Kidney (tissue), 22 donors: ENCODE measurements at places on chromosomes 16 and 17. TPM values are rescaled to one million over a fixed set of nuclear protein-coding genes. Genes with fewer than 3 reads are reported as not detected.

The SOST gene
- 0.09 TPM for total RNA-seq

- DNase-seq = no peak
Observed at GRCh38 chr17:8080208-8080798, 7.2 kb downstream of the ALOX12B start.

DNA sequence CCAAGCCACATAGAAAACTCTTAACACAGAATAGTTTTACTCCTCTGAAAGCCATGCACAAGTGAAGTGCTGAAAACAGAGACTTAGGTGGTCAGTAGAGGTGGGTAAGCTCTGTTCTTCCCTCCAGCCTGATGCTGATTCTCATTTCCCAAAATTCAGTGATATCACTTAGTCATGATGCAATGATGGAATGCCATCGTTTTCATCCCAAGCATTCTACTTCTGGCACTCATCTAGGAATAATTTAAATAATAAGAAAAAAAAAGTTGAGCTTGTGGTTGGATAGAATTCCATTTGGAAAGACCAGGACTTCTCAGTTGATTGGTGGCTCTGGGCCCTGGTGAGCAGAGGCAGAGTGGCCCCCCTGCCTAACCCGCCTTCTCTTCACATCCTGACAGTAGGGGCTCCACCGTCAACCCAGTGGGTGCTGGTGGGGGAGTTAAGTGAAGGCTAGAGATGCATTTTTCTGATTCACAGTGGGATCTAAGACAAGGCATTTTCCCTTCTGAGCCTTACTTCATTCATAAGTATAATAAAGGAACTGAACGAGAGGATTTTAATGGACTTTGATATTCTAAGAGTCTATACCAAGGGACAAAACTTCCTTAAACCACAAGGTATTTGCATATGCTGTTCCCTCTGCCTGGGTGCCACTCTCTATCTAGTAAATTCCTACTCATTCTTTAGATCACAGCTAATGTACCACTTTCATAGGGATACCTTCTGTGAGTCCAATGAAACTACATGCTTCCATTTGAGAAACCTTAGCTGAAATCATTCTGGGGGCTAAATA is 310.3 kb upstream of the DYNLRB2 start:
- DNase-seq = no peak

The TBL3 gene
- 33.3 TPM for total RNA-seq

The TEX19 gene
- not detected for total RNA-seq

DNA sequence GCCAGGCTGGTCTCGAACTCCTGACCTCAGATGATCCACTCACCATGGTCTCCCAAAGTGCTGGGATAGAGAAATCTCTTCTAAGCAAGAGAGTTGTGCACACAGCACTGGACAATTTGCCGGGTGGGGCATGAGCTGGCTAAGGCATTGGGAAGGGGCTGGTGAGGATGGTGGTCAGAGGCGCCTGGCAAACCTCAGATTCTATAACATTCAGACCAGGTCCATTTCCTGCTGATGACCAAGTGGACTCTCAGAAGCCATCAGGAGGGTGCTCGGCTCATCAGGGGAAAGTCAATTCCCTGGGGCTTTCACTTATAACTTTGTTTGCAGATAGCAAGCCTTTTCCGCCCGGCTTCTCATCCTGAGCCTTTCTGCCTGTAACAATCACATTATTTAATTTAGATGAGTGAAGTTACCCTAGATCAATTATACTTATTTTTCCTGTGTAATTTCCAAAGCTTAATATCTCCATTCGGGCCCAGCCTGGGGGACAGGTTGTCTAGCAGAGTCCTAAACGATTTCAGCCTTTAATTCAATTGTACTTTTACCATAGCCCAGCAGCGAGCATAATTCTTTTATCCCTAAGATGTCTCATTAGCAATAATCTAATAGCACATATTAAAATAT is 15.0 kb upstream of the SLC6A2 start:
- no peak for DNase-seq

The RAC3 gene
- total RNA-seq = 2.6 TPM

The CMTM2 gene
- total RNA-seq = 0.25 TPM

The IL17C gene
- total RNA-seq = not detected

DNA sequence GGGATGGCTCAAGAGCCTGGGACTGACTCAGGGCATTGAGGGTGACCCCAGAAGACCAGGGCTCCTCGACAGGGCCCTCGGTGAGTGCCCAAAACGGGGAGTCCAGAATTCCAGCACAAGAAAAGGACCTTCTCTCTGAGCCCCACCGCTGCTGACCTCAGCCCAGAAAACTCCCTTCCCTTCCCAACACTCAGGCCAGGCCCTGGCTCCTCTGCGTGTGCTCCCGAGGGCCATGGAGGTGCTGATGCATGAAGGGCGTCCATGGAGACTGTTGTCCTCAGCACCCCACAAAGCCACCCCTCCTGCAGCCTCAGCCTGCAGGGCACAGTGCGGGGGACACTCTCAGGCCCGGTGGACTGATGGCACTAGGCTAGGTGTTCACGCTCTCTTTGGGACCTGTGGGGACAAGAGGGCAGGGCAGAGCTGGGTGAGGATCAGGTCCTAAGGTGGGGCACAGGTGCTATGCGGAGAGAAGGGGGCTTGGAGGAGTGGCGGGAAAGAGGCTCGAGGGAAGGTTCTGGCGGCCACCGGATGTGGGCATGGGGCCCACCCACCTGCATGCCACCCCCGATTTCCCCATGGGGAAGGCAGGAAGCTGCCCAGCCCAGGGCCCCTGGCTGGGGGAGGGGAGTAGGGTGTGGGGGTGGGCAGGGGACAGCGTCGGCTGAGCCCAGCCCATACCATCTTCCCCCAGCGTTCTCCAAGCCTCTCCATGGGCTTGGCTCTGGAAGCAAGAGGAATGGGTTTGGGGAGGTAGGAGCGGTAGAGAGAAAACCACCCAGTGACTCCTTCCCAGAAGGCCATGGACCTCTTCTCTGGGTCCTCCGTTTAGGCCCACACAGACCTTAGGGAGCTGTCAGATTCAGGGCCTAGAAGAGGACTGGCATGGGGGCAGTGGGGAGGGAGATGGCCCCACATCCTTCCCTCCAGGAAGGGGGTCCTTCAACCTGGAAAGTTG is 4.5 kb upstream of the TSPOAP1 start:
- DNase-seq = no peak

DNA sequence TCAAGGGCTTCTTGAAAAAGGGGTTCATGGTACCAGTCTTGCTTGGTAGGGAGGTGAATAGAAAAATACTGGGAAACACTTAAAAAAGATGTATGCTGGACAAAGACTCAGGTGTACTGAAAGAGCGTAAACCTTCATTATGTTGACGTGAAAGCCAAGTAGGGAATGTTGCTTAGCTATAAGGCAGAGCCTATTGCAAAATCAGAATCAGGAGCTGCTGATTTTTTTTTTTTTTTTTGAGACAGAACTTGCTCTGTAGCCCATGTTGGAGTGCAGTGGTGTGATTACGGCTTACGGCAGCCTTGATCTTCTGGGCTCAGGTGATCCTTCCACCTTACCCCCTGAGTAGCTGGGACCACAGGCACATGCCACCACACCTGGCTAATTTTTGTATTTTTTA is 3.9 kb downstream of the TMEM94 start:
- no peak for DNase-seq

- peak; percentile 17 for DNase-seq
Observed at GRCh38 chr16:80804526-80805383, at the start of gene CDYL2. CDYL2 (minus strand) TSS chr16:80804598; CDS start chr16:80804173, 425 bp downstream.
